Stimulated activated CD8-positive, alpha-beta memory T cell treated with anti-CD3 and anti-CD28 coated beads, Interleukin-7, amount 100 ng/mL, for 1 hour (primary cell): ENCODE measurements at places on chromosomes 6 and 20.

- DNase-seq = no peak
Observed at GRCh38 chr6:14086701-14087100, 30.9 kb upstream of the CD83 start.

DNA sequence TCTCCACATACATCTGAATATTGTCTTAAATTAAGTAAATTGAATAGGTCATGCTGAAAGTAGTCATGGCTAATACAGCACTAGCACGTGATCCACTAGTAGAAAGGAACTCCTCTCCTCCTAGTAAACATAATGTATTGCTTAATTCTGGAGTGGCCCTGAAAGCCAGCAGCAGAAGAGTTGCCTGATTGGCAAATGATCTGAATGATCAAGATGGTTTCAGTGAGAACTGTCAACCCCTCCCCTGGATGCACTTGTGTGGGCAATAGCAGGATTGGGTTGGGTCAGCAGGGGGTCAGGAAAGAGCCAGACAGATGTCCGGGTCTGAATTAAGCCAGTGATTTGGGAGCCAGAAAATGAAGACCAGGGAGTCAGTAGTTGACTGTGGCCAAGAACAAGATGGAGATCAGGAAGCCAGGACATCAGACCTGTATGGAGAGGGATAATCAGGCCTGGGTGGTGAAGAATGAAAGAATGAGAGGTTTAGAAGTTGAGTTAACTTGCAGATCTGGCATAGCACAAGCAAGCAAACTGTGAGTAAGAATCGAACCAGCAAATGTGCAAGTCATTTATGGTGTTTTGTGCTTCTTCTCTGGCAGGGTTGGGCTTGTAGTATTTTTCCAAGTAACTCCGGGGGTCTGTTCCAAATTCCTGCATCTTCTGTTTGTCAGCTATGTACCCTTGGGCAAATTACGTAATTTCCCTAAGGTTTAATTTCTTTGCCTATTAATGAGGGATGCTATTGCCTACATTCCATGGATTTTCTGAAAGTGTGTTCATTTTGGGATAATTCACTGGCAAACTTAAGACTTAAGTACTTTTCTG, 304.9 kb downstream of the CD109 start:
- no peak for DNase-seq

DNA sequence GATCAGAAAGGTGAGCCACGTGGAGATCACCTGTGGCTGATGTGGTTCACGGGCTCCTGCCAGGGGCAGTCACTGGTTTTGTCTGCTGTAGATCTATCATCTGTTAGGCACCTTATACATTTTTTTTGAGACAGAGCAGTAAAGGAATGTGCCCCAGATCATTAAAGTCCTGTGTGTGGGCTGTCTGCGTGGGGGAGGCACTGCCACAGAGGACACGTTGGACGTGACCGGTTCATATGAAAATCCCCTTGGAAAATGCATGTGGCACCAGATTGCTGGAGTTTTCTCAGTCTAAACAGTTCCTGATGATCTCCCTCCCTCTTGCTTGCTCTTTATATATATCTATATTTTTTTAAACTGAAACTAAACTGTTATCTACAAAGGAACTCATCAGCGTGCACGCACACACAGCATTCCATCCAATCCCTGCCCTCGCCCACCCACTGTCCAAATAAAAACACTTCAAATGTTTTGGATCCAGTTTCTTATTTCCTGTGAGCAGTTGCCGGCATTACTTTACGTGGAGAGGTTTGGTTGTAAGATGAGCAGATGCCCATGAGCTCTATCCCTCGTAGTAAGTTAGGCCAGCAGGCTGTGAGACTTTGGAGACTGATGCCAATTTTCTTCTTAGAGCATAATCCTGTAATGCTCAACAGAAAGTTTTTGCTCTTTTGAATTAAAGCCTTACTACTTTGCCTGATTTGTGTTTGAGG, 161.6 kb upstream of the EXOC2 start:
- DNase-seq = no peak

- no peak for DNase-seq
Observed at GRCh38 chr6:18119236-18119635, 3.2 kb downstream of the NHLRC1 start.

DNA sequence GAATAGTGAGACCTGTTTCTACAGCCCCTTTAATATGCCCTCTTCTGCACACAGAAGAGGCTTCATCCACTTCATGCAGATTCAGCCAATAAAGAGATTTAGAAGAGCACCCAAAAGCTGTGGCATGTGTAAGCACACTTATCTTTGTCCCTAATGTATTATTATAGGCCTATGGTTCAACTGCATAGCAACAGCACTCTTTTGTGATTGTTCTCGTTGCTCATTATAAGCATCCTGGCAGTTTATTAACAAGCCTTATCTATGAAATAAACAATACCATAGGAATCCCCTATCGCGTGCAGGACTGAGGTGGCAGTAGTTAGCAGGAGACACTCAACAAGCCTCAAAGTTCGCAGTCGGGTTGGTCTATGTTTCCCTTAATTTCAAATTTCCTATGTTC, 138.5 kb upstream of the BEND6 start:
- DNase-seq = no peak

DNA sequence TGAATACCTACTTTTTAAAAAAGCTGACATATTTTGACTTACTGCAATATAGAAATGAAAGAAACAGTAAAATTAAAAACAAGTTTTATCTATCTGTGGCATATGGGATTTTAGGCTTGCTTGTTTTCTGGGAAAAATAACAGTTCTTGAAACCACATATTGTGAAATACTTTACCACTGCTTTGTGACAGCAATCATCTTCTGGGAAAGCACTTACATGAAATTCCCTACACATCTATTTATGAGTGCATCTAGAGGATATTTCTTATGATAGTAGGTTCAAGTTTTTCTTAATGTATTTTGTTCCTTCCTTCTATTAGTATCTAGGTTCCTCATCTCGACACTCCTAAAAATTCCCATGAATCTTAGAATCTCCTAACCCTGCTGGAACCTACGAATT, 75.2 kb downstream of the STXBP5 start:
- DNase-seq = no peak
